Activated CD8-positive, alpha-beta memory T cell treated with anti-CD3 and anti-CD28 coated beads, Interleukin-2, amount 10 ng/mL, durations not matched to agents 7 days and 5 days (primary cell): ENCODE measurements at places on chromosomes 3 and 15. TPM values are rescaled to one million over a fixed set of nuclear protein-coding genes. Genes with fewer than 3 reads are reported as not detected.

DNA sequence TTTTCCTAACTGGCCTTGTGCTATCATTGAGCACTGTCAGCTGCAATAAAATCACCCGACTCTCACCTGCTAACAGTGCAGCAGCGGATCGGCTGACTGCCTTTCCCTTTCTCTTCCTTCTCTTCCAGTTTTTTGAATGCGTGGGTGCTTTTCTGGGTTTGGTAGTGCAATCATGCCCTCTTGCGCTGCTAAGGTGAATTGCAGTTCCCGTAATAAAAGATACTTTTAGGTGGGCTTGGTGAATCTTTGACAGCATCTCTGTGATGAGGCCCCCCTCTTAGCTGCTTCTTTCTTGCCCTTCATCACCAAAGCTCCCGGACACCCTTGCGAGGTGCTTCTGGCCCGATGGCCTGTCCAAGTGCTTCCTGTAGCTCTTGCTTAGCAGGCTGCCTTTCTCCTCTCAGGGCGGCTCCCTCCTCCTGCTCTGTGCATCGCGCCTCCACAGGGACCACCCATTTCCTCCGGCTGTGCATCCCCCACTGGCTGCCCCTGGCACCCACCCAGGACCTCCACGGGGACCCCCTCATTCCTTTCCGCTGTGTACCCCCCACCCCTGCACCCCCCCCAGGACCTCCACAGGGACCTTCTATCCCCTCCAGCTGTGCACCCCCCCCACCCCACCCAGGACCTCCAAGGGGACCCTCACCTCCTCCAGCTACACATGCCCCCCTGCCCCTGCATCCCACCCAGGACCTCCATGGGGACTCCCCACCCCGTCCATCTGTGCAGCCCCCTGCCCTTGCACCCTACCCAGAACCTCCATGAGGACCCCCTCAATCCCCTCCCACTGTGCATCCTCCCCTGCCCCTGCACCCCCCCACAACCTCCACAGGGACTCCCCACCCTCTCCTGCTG, 50.8 kb upstream of the RPL32 start:
- H3K36me3 ChIP-seq = no peaks in the 10 kb centered on the region
- no peak overlapping the region for H3K27ac ChIP-seq
- peaks cover 45% of the 10 kb centered on the region for H3K27me3 ChIP-seq
- H3K4me1 ChIP-seq = peaks cover 14% of the 10 kb centered on the region
- peak; percentile 56 for DNase-seq

GRCh38 chr15:35783203-35783602, 237.2 kb upstream of the DPH6 start:
- no peaks in the 10 kb centered on the region for H3K27me3 ChIP-seq
- H3K4me1 ChIP-seq = no peaks in the 10 kb centered on the region
- no peaks in the 10 kb centered on the region for H3K36me3 ChIP-seq
- DNase-seq = no peak
- no peak overlapping the region for H3K27ac ChIP-seq

The APBA2 gene
- total RNA-seq = 2.6 TPM

GRCh38 chr3:20668411-20668810, 482.4 kb upstream of the SGO1 start:
- H3K36me3 ChIP-seq = no peaks in the 10 kb centered on the region
- H3K27me3 ChIP-seq = no peaks in the 10 kb centered on the region
- no peaks in the 10 kb centered on the region for H3K4me1 ChIP-seq
- no peak overlapping the region for H3K27ac ChIP-seq
- no peak for DNase-seq

GRCh38 chr15:50687302-50687902, 805 bp upstream of the TRPM7 start:
- H3K27me3 ChIP-seq = no peaks in the 10 kb centered on the region
- no peak for DNase-seq
- peak overlapping the region; percentile 89 for H3K27ac ChIP-seq
- peaks cover 23% of the 10 kb centered on the region for H3K36me3 ChIP-seq
- peaks cover 45% of the 10 kb centered on the region for H3K4me1 ChIP-seq

DNA sequence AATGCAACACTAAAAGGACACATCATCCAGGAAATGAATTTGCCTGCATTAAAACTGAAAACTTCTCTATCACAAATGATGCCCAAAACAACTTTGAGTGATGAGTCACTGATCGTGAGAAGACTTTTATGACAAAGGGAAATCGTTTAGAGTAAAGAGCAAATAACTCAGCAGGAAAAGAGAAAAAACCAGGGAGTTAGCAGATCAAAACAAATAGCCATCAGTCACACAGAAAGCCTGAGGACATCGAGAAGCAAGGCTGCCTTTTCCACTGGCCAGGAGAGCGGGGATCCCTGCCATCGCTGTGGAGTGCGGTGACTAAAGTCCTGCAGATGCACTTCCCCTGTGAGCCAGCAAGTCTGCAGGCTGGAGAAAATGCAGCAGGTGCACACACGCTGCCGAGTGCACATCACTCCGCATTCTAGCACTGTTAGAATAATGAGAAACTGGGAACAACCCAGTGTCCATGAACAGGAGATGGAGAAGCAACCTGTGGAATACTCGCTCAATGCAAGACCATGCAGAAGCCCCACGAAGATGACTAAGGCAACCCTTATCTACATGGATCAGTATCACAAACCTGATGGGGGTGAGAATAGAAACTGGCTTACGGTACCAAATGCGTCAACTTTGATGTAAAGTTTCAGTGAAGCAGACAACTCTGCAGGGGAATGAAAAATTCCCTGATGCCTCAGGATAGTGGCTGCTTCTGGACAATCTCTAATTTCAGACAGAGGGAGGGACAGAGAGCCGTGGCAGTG, 86.4 kb downstream of the NSMCE3 start:
- H3K27me3 ChIP-seq = peaks cover 27% of the 10 kb centered on the region
- peaks cover 12% of the 10 kb centered on the region for H3K4me1 ChIP-seq
- DNase-seq = no peak
- no peak overlapping the region for H3K4me3 ChIP-seq
- H3K27ac ChIP-seq = no peak overlapping the region
- H3K36me3 ChIP-seq = no peaks in the 10 kb centered on the region

The PAQR9 gene
- not detected for total RNA-seq

DNA sequence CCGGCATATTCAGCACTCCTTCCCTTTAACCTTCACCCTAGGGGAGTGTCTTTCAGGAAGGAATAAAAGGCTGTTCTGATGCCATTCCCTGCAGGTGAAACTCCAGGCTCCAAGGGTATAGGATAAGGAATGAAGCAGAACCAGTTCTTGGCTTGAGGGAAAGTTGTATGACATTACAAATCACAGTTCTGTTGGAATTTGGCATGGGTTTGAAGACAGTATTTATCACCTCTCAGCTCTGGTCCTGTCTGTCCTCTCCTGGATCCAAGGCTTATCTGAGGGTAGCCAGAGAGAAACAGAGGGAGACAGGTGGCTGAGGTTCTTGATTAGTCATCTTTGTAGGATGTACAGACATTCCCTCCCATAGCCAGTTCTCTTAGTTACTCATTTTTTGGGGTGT, 37.1 kb downstream of the RAB11A start:
- H3K36me3 ChIP-seq = peaks cover 8% of the 10 kb centered on the region
- H3K4me3 ChIP-seq = no peak overlapping the region
- H3K27me3 ChIP-seq = no peaks in the 10 kb centered on the region
- DNase-seq = no peak
- no peak overlapping the region for H3K27ac ChIP-seq

The SLC28A2 gene
- total RNA-seq = not detected

DNA sequence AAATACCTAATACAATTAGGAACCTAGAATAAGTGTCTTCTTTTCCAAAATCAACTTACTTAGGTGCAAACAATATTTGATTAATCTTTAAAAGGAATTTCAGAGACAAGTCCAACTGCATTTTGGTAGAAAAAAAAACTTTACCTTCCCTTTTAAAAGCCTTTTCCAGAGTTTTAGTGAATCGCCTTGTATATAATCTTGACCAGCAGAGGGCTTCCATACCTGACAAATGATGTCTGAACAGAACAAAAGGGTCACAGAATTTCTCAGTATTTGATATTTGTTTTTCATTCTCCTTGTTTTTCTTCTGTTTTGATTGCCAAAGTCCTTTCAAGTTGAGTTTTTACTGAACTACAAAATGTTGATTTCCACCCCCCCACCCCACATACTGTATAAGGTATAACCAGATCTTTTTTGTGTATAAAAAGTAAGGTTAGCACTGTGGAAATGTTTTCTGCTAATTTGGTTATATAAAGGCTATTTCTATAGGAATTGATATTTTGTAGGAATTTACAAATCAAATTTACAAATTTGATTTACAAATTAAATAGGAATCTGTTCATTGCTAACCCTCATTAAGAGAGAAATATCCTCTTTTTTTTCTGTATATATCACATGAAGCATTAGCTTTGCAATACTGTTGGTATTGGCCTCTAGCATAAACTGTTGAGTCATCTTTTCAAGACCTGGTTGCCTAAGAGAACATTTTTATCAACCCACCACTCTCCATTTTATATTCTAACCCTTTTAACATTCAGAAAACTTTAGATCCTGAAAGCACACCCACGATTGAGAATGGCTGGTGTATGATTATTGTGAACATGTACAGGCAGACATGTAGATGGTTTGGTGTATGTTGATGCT, 464.1 kb upstream of the RARB start:
- H3K36me3 ChIP-seq = no peaks in the 10 kb centered on the region
- no peaks in the 10 kb centered on the region for H3K4me1 ChIP-seq
- no peak overlapping the region for H3K27ac ChIP-seq
- DNase-seq = no peak

- H3K36me3 ChIP-seq = no peaks in the 10 kb centered on the region
- H3K4me3 ChIP-seq = no peak overlapping the region
- H3K27ac ChIP-seq = peak overlapping the region; percentile 6
- no peak for DNase-seq
- H3K27me3 ChIP-seq = peaks cover 90% of the 10 kb centered on the region
Observed at GRCh38 chr15:52788099-52788986, 1.8 kb downstream of the ONECUT1 start.

- peak; percentile 77 for DNase-seq
- peaks cover 1% of the 10 kb centered on the region for H3K4me1 ChIP-seq
- peaks cover 29% of the 10 kb centered on the region for H3K27me3 ChIP-seq
- H3K4me3 ChIP-seq = no peak overlapping the region
- H3K36me3 ChIP-seq = no peaks in the 10 kb centered on the region
- no peak overlapping the region for H3K27ac ChIP-seq
Observed at GRCh38 chr15:42133886-42134502, 22.4 kb downstream of the PLA2G4F start.

The ARL8B gene
- 36.0 TPM for total RNA-seq

- H3K4me1 ChIP-seq = no peaks in the 10 kb centered on the region
- peaks cover 12% of the 10 kb centered on the region for H3K27me3 ChIP-seq
- no peaks in the 10 kb centered on the region for H3K36me3 ChIP-seq
- H3K4me3 ChIP-seq = no peak overlapping the region
Observed at GRCh38 chr3:13801361-13802204, 78.3 kb downstream of the WNT7A start.

The CACNA2D3 gene
- total RNA-seq = not detected

The TGM5 gene
- 1.1 TPM for total RNA-seq

- H3K4me3 ChIP-seq = no peak overlapping the region
- no peaks in the 10 kb centered on the region for H3K36me3 ChIP-seq
- H3K27ac ChIP-seq = no peak overlapping the region
- no peaks in the 10 kb centered on the region for H3K4me1 ChIP-seq
- peaks cover 23% of the 10 kb centered on the region for H3K27me3 ChIP-seq
- no peak for DNase-seq
Observed at GRCh38 chr15:62109982-62110851, 43.4 kb downstream of the C2CD4A start.

DNA sequence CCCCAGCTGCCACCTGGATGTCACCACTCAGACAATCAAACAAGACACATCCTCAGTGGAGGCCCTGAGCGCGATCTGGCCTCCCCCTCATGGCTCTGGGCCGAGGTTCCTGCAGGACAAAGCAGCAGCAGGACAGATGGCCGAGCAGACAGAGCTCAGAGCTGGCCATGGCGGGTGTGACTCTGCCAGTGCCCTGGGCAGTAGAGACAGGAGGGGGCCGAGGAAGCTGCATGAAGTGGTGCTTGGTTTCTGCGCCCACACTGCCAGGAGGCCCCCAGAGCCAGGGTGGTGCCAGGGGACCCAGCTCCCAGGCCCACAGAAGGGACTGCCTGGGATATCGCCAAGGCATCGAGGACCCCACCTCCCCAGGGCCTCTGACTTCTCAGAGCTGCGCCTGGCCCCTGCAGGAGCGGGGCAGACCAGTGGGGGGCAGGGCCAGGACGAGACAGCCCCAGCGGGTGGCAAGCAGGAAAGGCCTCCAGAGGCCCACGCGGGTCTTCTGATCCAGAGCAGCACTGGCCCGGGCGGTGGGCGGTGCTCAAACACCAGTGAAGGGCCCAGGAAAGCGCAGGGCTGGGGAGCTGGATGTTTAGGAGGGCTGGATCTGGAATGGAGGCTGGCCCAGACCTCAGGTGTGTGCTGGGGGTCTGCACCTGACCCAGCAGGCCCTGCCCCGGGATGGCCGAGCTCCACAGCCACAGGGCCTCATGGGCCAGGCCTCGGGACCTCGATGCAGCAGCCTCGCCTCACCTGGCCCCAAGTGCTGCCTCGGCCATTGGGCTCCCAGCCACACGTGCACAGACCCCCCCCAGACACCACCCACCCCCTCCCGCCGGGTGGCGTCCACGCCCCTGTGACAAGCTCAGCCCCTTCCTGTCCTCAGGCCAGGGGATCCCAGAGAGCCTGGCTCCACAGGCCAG, 76.0 kb downstream of the GOLGA8G start:
- H3K4me1 ChIP-seq = no peaks in the 10 kb centered on the region
- DNase-seq = no peak
- H3K27me3 ChIP-seq = peaks cover 22% of the 10 kb centered on the region
- no peak overlapping the region for H3K4me3 ChIP-seq

The ADGRG7 gene
- not detected for total RNA-seq

The TM2D3 gene
- 43.2 TPM for total RNA-seq

The SLC28A1 gene
- total RNA-seq = not detected

The LRRC49 gene
- 0.66 TPM for total RNA-seq

DNA sequence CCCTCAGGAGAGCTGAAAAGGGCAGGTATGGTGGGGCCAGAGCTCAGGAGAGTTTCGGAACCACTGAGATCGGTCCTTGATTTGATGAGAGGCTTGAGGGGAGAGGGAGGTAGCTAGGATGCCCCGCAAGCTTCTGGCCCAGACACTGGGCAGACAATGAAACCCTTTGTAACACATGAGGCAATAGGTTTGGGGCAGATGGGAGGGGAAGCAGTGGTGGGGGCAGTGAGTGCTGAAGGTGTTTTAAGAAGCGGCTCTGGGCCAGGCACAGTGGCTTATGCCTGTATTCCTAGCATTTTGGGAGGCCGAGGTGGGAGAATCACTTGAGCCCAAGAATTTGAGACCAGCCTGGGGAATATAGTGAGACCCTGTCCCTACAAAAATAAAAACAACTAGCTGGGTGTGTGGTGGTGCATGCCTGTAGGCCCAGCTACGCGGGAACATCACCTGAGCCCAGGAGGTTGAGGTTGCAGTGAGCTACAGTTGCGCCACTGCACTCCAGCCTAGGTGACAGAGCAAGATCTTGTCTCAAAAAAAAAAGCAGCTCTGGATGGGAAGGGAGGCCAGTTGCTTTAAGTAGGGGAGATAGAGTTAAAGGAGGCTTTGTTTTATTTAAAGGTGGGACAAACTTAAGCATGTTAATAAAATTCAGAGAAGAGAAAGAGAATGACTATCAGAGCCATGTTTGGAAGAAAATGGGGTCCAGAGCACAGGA, 9.6 kb upstream of the SNX22 start:
- H3K27me3 ChIP-seq = no peaks in the 10 kb centered on the region
- H3K36me3 ChIP-seq = peaks cover 5% of the 10 kb centered on the region
- H3K4me3 ChIP-seq = no peak overlapping the region

- no peak overlapping the region for H3K27ac ChIP-seq
- no peaks in the 10 kb centered on the region for H3K4me1 ChIP-seq
- H3K4me3 ChIP-seq = no peak overlapping the region
- no peaks in the 10 kb centered on the region for H3K36me3 ChIP-seq
- DNase-seq = no peak
Observed at GRCh38 chr3:165854696-165855095, 17.5 kb upstream of the BCHE start.
